ENCODE measurements at places on chromosomes 3 and 15.

GRCh38 chr3:191473661-191474198 is 12.8 kb downstream of the PYDC2 start:
- DNase-seq = no peak

GRCh38 chr3:37630441-37630840 is 231.2 kb upstream of the CTDSPL start:
- DNase-seq = no peak

DNA sequence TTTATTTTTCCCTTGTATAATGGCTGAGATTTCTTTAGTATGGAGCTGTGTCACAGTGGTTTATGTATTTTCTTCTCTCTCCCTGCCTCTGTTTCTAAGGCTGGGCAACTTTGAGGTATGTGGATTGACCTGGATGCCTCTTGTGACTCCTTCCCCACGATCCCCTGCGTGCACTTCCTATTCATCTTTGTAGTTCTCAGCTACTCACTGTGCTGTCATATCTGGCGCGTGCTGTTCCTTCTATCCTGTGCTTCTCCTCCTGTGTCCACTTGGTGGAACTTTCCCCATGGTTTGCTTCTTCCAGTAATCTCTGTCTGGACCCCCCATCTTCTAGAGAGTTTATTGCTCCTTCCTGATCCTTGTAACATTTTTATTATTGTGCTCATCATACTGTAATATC is 97.3 kb downstream of the AKAP13 start:
- peak; percentile 44 for DNase-seq

GRCh38 chr3:158249183-158249582 is 139.3 kb downstream of the RSRC1 start:
- no peak for DNase-seq

DNA sequence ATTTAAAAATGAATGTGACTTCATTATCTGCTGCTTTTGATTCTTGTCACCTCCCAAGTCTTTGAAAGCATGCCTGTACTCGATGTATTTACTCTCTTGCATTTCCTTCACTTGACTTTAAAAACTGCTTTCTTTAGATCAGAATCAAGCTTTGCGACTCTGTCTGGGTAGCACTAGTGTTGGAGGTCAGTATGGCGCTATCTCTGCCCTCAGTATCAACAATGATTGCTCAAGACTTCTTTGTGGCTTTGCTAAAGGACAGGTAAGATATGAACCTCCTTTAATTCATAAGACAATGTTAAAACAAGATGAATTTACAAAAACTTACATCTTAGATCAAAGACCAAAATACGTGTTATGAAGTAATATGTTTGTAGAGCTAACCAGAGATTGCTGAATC is 37.0 kb downstream of the VPS8 start:
- no peak for DNase-seq
